T-helper 17 cell (primary cell): ENCODE measurements at places on chromosomes 12 and 14.

- no peak for DNase-seq
Measured at GRCh38 chr12:49357103-49357678, 10.1 kb upstream of the SPATS2 start.

GRCh38 chr14:101098641-101099040 lies 195.1 kb upstream of the RTL1 start:
- no peak for DNase-seq

DNA sequence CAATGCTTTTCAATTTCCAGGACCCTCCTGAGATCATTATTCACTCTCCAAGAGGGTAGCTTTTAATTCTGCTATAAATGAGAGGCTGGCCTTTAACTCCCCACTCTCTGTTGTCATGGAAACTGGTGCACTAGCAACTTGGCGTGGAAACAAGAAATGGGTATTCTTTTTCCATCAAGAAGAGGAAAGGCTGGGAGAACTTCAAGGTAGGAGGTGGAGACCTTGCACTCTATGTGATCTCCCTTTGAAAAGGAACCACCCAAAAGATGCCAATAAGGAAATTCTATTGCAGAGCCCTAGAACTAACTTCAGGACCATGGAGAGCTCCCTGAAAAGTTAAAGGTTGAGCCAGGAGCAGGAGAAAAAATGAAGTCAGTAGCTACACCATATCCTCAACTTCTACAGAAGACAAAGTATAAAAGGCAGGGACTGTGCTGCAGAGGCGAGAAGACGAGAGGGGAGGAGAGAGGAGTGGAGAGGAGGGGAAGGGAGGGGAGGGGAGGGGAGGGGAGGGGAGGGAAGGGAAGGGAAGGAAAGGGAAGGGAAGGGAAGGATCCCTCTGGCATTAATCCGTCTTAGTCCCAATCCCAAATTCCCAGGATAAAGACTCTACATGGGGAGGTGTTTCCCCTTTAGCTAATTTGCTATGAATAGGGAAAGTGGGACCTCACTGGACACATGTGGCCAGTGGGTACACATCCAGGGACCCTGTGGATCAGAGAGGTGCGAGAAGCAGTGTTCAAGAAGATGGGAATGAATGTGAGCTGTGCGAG lies 46.7 kb upstream of the FICD start:
- DNase-seq: no peak

- DNase-seq: no peak
Measured at GRCh38 chr12:49017891-49018260, 700 bp downstream of the PRKAG1 start.

GRCh38 chr14:65002586-65003210 lies 16.0 kb downstream of the FNTB start:
- DNase-seq: no peak

GRCh38 chr14:60233251-60233650 lies 15.8 kb upstream of the PPM1A start:
- no peak for DNase-seq

- no peak for DNase-seq
Measured at GRCh38 chr14:105436891-105437722, 17.5 kb downstream of the MTA1 start.

GRCh38 chr14:73744874-73745529 lies 30.8 kb upstream of the PNMA1 start:
- no peak for DNase-seq

- DNase-seq: peak; percentile 44
Measured at GRCh38 chr14:64673748-64674147, 30.5 kb upstream of the PLEKHG3 start.

DNA sequence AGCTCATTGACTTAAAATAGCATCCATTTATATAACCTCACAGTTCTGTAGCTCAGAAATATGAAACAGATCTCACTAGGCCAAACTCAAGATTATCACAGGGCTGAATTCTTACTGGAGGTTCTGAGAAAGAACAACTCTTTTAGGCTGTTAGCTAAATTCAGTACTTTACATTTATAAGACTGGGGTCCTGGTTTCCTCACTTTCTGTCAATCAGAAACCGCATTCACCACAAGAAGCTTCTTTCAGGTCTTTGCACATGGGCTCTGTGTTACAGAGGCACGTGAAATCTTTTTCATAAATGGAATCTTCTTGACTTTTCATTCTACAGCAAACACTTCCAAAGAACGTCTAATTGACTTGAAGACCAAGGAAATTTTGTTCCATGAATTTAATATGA lies 876.3 kb upstream of the FOXG1 start:
- no peak for DNase-seq

- peak; percentile 64 for DNase-seq
Measured at GRCh38 chr12:14961466-14962152, at the start of gene ARHGDIB. Gene ARHGDIB (minus strand): TSS chr12:14961601. CDS start chr12:14950712, 10,889 bp downstream.

GRCh38 chr12:46244273-46244915 lies 24.4 kb downstream of the SLC38A1 start:
- no peak for DNase-seq

DNA sequence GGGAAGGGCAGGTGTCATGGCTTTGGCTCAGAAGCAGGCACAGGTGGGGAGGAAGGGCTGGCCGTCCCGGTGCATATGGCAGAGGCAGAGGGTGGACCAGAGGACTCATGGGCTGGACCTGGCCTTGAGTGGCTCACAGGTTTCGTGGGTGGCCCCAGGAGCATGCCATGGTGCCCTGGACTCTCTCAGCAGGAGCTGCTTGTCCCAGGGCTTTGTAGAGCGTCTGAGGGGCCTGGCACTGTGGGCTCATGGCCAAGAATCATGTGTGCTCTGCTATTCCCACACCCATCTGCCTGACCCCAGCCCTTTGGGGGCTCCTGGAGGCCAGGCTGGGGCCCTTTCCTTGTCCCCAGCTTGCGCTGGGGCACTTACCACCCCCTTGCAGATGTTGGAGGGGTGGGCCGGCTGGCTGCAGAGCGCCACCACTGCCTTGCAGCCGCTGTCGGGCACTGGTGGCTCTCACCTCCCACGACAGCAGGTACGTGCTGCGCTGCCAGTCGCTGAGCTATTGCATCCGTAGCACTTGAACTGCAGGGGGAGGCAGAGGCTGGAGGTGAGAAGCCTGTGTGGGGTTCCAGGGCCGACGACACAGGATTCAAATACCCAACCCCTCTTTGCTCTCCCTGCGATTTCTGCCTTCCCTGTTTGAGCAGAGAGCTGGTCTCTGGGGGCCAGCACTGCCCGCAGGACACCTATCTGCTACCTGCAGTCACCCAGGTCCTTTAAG lies 187.4 kb upstream of the PRMT8 start:
- DNase-seq: no peak
